Bone marrow (tissue), 2 donors: ENCODE measurements at places on chromosomes 2 and 18.

GRCh38 chr2:805664-806063 lies 128.5 kb upstream of the TMEM18 start:
- no peak for DNase-seq

DNA sequence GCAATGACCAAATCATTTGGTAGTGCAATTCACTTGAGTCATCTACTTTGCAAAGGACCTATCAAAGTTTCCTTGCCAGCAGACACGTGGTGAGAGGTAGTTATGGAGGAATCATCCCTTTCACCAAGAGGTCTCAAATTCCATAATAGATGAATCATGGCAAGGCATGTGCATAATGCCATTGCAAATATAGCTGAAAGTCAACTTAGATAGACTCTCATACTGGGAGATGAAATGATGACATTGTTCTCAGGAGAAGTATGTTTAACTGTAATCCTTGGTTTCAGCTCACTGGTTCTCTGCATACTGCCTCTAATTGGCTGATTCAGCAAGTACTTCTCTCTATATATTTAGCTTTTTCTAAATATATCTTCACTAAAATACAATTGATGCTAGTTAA lies 57.2 kb downstream of the CALCRL start:
- DNase-seq: no peak

DNA sequence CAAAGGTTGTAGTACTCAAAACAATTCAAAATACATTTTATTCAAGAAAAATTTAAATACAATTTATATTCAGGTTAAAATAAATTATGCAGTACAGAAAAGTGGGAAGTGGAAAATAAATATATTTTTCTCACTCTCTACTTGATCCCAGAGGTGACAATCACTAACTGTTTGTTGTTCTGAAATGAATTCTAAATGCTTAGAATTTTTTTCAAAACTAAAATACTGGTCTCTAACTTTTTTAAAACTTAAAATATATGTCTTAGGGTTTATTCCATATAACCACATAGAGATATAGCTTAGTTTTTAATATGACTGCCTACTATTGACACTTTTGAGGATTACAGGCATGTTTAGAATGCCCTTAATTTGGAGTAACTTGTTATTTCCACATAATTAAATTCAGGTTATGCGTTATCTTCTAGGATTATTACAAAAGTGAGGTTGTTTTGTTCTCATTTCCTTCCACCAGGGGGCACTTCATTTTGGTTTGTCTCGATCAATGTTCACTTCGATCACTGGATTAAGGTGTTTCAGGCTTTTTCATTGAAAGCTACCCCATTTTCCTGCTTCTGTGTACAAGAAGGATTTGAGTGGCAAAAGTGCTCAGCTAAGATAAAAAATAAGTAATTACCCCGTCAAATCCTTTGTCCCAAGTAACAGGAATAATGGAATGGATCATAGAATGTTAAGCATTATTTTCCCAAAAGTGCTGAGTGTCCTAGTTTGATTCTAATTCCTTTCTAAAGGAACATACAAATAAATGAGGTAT lies 27.1 kb upstream of the TFPI start:
- no peak for DNase-seq

DNA sequence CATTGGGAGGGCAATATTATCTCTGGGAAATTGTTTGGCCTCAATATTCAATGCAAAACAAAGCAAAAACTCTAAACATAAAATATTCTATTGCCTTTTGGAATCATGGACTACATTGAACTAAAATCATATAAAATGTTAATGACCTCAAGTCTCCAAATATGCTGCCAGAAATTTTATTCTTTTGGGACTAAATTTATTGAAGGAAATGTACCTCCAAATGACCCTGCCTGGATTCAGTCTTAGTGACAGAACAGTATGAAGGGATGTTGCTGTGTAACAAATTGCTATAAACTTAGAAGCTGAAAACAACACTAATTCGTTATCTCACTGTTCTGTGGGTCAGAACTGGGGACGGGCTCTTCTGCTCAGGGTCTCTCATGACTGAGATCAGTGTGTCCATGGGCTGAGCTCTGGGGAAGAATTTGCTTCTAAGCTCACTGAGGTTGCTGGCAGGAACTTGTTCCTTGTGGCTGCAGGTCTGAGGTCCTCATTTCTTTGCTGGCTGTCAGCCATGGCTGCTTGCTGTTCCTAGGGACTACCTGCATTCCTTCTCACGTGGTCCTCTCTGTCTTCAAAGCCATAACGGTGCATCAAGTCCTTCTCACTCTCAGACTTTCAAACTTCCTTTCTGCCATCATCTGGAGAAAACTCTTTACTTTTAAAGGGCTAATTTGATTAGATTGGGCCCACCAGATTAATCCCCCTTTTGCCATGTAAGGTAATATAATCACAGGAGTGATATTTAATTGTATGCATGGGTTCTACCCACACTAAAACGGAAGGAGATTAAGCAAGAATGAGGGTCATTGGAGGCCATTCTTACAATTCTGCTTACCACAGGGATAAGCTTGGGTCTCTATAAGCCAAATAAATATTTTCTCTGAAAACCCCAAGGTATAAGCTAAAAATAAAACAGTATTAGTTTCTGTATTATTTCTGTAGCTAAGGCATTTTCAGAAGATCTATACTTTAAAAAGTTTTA lies 149.0 kb downstream of the ADCYAP1 start:
- no peak for DNase-seq

DNA sequence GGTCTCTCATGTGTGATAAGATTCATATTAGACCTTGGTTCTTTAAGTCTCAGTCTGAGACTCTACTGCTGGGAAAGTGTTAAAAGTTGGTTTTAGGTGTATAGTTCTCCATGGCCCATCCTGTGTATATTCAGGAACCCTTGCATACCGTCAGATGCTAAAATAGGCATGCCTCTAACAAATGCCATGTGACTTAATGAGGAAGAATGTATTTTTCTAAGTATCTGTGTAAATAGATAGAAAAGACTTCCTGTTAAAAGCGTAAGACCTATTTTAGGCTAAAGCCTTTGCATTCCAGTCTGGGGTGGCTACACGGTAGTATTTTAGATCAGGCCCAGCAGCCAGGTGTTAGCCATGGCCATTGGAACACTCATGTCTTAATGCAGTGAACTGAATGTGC lies 73.3 kb downstream of the RHBDD1 start:
- DNase-seq: no peak
